ENCODE measurements at places on chromosomes 6 and 20. TPM values are rescaled to one million over a fixed set of nuclear protein-coding genes. Genes with fewer than 3 reads are reported as not detected.

Gene ABHD16B
- not detected for total RNA-seq

DNA sequence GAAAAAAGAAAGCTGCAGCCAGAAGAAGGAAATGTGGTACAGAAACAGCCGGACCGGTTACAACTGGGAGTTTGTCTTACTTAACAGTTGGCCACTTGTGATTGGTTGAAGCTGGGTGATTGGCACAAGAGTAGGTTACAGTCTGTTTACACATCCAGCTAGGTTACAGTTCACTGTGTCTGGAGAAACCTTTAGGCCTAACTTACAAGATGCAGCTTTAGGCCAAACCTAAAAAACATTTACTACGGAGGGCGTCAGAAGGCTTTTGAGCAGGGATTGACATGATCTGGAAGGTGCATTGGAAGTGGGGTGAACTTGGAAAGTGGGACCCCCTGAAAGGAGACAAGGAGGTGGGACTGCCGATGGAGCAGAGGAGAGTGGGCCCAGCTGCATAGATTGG is 122.3 kb downstream of the BANF2 start:
- H3K4me3 ChIP-seq, result no peak overlapping the region
- no peaks in the 10 kb centered on the region for H3K4me1 ChIP-seq
- no peaks in the 10 kb centered on the region for H3K27me3 ChIP-seq
- H3K27ac ChIP-seq, result no peak overlapping the region
- H3K36me3 ChIP-seq, result no peaks in the 10 kb centered on the region

GRCh38 chr20:50133041-50133440 is 20.1 kb upstream of the UBE2V1 start:
- H3K27ac ChIP-seq, result no peak overlapping the region
- no peak for DNase-seq
- H3K4me3 ChIP-seq, result no peak overlapping the region
- peaks cover 29% of the 10 kb centered on the region for H3K36me3 ChIP-seq
- H3K27me3 ChIP-seq, result no peaks in the 10 kb centered on the region

DNA sequence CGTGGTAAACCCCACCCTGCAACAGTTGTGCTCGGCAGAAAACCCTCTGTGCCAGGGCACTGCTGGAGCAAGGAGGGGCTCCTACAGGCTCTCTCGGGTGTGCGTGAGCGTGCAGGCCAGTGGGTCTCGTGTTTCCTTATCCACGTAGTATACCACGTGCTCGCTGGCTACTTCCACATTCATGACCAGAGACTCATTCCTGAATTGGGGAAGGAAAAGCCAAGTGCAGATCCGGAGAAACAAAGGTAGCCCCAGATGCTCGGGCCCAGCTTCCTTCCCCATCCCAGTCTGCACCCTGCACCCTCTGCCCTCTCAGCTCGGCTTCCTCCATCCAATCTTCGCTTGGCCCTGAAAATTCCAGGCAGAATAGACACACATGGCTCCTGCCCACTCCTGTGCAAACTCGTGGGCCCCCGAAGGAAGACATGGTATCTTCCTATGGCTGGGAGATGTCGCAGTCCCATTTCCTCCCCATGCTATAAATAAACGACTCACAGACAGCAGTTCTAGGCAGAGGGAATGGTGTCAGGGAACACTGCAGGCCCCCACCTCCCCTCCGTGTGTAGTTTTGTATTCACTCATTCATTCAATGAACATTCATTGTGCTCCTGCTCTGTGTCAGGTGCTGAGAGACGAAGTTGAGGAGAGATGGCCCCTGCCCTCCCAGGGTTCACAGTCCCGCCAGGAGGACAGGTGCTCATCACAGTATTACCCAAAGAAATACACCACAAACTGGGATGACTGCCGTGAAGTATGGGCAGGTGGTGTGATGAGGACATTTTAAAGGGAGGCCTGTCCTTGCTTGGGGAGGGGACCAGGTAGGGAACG is 29.6 kb downstream of the NPEPL1 start:
- no peaks in the 10 kb centered on the region for H3K36me3 ChIP-seq
- no peak overlapping the region for H3K27ac ChIP-seq
- peaks cover 4% of the 10 kb centered on the region for H3K27me3 ChIP-seq
- H3K4me1 ChIP-seq, result no peaks in the 10 kb centered on the region
- H3K4me3 ChIP-seq, result no peak overlapping the region

DNA sequence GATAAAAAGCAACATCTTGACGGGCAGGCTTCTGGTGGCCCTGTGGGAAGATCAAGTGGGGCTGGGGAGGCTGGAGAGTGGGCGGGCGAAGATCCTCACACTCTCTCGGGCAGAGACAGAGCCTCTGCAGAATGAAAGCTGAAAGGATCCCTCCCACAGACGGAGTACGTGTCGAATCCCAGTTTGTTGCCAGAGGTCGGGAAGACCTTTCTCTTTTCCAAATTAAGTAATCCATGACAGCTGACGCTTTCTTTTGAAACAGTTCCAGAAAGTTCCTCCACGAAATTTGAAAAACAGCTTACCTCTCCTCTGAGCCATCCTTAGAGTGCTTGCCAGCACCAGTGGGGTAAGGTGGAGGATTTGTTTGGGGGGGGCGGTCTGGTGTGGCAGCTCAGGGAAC is 155.6 kb upstream of the SMLR1 start:
- H3K4me3 ChIP-seq, result no peak overlapping the region
- no peak overlapping the region for H3K27ac ChIP-seq
- no peaks in the 10 kb centered on the region for H3K27me3 ChIP-seq
- no peaks in the 10 kb centered on the region for H3K4me1 ChIP-seq
- no peaks in the 10 kb centered on the region for H3K36me3 ChIP-seq

GRCh38 chr20:49619113-49620048 is 51.4 kb upstream of the PTGIS start:
- no peaks in the 10 kb centered on the region for H3K4me1 ChIP-seq
- no peak overlapping the region for H3K27ac ChIP-seq
- no peak overlapping the region for H3K4me3 ChIP-seq

- no peaks in the 10 kb centered on the region for H3K36me3 ChIP-seq
- peak; percentile 54 for DNase-seq
- peak overlapping the region; percentile 1 for H3K27ac ChIP-seq
- H3K4me1 ChIP-seq, result peaks cover 7% of the 10 kb centered on the region
- no peak overlapping the region for H3K4me3 ChIP-seq
These were observed 62.4 kb downstream of the PTCHD4 start for GRCh38 chr6:48048451-48049146.

Gene C2
- 1.2 TPM for total RNA-seq

GRCh38 chr6:1311400-1312202 is at the start of gene FOXQ1:
FOXQ1 (plus strand) TSS chr6:1312098; CDS start chr6:1312705, 607 bp downstream.
- no peaks in the 10 kb centered on the region for H3K36me3 ChIP-seq
- H3K4me3 ChIP-seq, result peak within 1 kb of the TSS; percentile 25
- H3K4me1 ChIP-seq, result peaks cover 9% of the 10 kb centered on the region
- no peak within 1 kb of the TSS for H3K27ac ChIP-seq
- H3K27me3 ChIP-seq, result peaks cover 93% of the 10 kb centered on the region

Gene RIPPLY2
- total RNA-seq, result 4.0 TPM

- no peak overlapping the region for H3K27ac ChIP-seq
- H3K4me3 ChIP-seq, result no peak overlapping the region
- H3K4me1 ChIP-seq, result peaks cover 27% of the 10 kb centered on the region
These were observed 19.9 kb downstream of the CAP2 start for GRCh38 chr6:17413313-17413750.

GRCh38 chr6:79079561-79080041 is 1.5 kb upstream of the PHIP start:
- DNase-seq, result no peak
- H3K36me3 ChIP-seq, result no peaks in the 10 kb centered on the region
- H3K27me3 ChIP-seq, result no peaks in the 10 kb centered on the region
- H3K4me3 ChIP-seq, result peak overlapping the region; percentile 81

Gene LHFPL5
- not detected for total RNA-seq

Gene STMND1
- total RNA-seq, result not detected
